Neuronal stem cell (in vitro differentiated cells): ENCODE measurements at places on chromosomes 7 and 10.

GRCh38 chr10:114143160-114143559 is 30.8 kb downstream of the CCDC186 start:
- H3K36me3 ChIP-seq: no peaks in the 10 kb centered on the region
- H3K4me3 ChIP-seq: no peak overlapping the region
- H3K27me3 ChIP-seq: no peaks in the 10 kb centered on the region
- H3K27ac ChIP-seq: no peak overlapping the region

GRCh38 chr7:12670743-12671520 is 16.5 kb upstream of the ARL4A start:
- H3K4me1 ChIP-seq: no peaks in the 10 kb centered on the region
- DNase-seq: no peak
- H3K4me3 ChIP-seq: no peak overlapping the region
- no peak overlapping the region for H3K27ac ChIP-seq

- H3K27me3 ChIP-seq: no peaks in the 10 kb centered on the region
- no peaks in the 10 kb centered on the region for H3K36me3 ChIP-seq
- H3K4me1 ChIP-seq: no peaks in the 10 kb centered on the region
- no peak overlapping the region for H3K27ac ChIP-seq
These were observed 105.4 kb downstream of the ITIH5 start for GRCh38 chr10:7561216-7561893.

- H3K4me3 ChIP-seq: no peak overlapping the region
- H3K27ac ChIP-seq: no peak overlapping the region
- H3K27me3 ChIP-seq: peaks cover 2% of the 10 kb centered on the region
- no peaks in the 10 kb centered on the region for H3K36me3 ChIP-seq
- DNase-seq: peak; percentile 21
These were observed 45.8 kb upstream of the CARD11 start for GRCh38 chr7:3089493-3089892.

- H3K4me3 ChIP-seq: no peak overlapping the region
- no peaks in the 10 kb centered on the region for H3K4me1 ChIP-seq
- no peaks in the 10 kb centered on the region for H3K36me3 ChIP-seq
- H3K27ac ChIP-seq: no peak overlapping the region
These were observed 268.3 kb downstream of the TWIST1 start for GRCh38 chr7:18849130-18849529.

DNA sequence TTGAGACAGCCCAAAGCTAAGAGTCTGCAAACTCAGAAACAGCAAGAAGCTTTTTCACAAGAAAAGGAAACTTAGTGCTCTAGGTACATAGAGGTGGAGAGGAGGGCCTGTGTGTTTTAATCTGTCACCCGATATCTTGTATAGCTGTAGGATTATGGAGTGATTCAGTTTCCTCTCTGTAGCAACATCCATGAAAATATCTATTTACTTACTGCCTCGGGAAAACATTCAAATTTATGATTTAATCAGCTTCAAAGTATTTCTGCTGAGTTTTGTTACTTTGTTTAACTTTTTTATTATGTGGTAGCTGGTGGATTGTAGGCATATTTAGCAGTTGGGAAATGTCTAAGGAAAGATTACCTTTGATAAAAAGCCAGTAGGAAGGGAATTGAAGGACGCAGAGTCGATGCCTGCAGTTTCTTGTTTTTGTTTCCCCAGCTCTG is 292.0 kb downstream of the CCDC3 start:
- peaks cover 23% of the 10 kb centered on the region for H3K4me1 ChIP-seq
- no peaks in the 10 kb centered on the region for H3K36me3 ChIP-seq
- no peaks in the 10 kb centered on the region for H3K27me3 ChIP-seq
- DNase-seq: no peak
- no peak overlapping the region for H3K4me3 ChIP-seq

GRCh38 chr10:485776-486175 is 203.7 kb downstream of the DIP2C start:
- no peaks in the 10 kb centered on the region for H3K4me1 ChIP-seq
- DNase-seq: no peak
- H3K36me3 ChIP-seq: peaks cover 59% of the 10 kb centered on the region
- no peak overlapping the region for H3K27ac ChIP-seq
- H3K4me3 ChIP-seq: no peak overlapping the region

- H3K4me3 ChIP-seq: peak overlapping the region; percentile 57
- H3K27me3 ChIP-seq: no peaks in the 10 kb centered on the region
- DNase-seq: peak; percentile 39
- peak overlapping the region; percentile 28 for H3K27ac ChIP-seq
- peaks cover 21% of the 10 kb centered on the region for H3K4me1 ChIP-seq
These were observed 25.9 kb downstream of the FOXK1 start for GRCh38 chr7:4707980-4708411.

DNA sequence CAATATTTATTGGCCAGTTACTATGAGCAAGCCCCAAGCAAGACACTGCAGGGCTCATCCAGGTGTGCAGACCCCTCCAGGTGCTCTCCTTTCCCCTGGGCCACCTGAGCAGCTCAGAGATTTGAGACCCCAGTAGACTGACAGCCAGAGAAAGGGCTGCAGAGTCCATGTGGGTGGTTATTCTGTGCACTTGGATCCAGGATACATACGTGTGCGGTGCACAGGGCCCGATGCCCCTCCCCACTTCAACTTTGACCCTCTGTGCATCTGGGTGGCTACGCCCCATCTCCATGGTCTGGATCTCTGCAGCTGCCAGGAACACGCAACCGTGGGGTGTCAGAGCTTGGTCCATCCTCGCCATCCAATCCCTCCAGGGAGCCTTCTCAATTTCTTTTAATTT is 72.9 kb downstream of the MKI67 start:
- no peaks in the 10 kb centered on the region for H3K4me1 ChIP-seq
- no peaks in the 10 kb centered on the region for H3K36me3 ChIP-seq
- H3K27me3 ChIP-seq: no peaks in the 10 kb centered on the region
- H3K27ac ChIP-seq: no peak overlapping the region
- no peak overlapping the region for H3K4me3 ChIP-seq
- no peak for DNase-seq

GRCh38 chr10:60549686-60550085 is 160.0 kb upstream of the ANK3 start:
- H3K4me1 ChIP-seq: no peaks in the 10 kb centered on the region
- H3K36me3 ChIP-seq: no peaks in the 10 kb centered on the region
- H3K27ac ChIP-seq: no peak overlapping the region
- no peak for DNase-seq
- H3K27me3 ChIP-seq: no peaks in the 10 kb centered on the region

GRCh38 chr10:116891208-116891607 is 41.9 kb downstream of the ENO4 start:
- no peak for DNase-seq
- no peak overlapping the region for H3K4me3 ChIP-seq
- H3K36me3 ChIP-seq: no peaks in the 10 kb centered on the region
- H3K27me3 ChIP-seq: no peaks in the 10 kb centered on the region
- no peak overlapping the region for H3K27ac ChIP-seq
- peaks cover 9% of the 10 kb centered on the region for H3K4me1 ChIP-seq

- H3K36me3 ChIP-seq: no peaks in the 10 kb centered on the region
- H3K4me3 ChIP-seq: no peak overlapping the region
- no peaks in the 10 kb centered on the region for H3K27me3 ChIP-seq
- H3K4me1 ChIP-seq: peaks cover 8% of the 10 kb centered on the region
- no peak for DNase-seq
- H3K27ac ChIP-seq: no peak overlapping the region
These were observed 206.0 kb downstream of the CCDC3 start for GRCh38 chr10:12795315-12796110.

GRCh38 chr10:102400598-102401341 is 5.3 kb downstream of the NFKB2 start:
- H3K4me1 ChIP-seq: peaks cover 13% of the 10 kb centered on the region
- H3K27me3 ChIP-seq: no peaks in the 10 kb centered on the region
- H3K36me3 ChIP-seq: peaks cover 62% of the 10 kb centered on the region
- H3K27ac ChIP-seq: no peak overlapping the region
- no peak for DNase-seq

- no peak for DNase-seq
- no peaks in the 10 kb centered on the region for H3K27me3 ChIP-seq
- H3K4me1 ChIP-seq: no peaks in the 10 kb centered on the region
- H3K36me3 ChIP-seq: no peaks in the 10 kb centered on the region
- no peak within 1 kb of the TSS for H3K4me3 ChIP-seq
These were observed at the start of gene A1CF for GRCh38 chr10:50885097-50885859. Gene A1CF (minus strand): TSS chr10:50885627. CDS start chr10:50859940, 25,687 bp downstream.

GRCh38 chr10:13665516-13666262 is 78.9 kb downstream of the PRPF18 start:
- DNase-seq: no peak
- H3K27me3 ChIP-seq: no peaks in the 10 kb centered on the region
- no peaks in the 10 kb centered on the region for H3K4me1 ChIP-seq
- no peak overlapping the region for H3K4me3 ChIP-seq
- no peak overlapping the region for H3K27ac ChIP-seq
- H3K36me3 ChIP-seq: peaks cover 98% of the 10 kb centered on the region

DNA sequence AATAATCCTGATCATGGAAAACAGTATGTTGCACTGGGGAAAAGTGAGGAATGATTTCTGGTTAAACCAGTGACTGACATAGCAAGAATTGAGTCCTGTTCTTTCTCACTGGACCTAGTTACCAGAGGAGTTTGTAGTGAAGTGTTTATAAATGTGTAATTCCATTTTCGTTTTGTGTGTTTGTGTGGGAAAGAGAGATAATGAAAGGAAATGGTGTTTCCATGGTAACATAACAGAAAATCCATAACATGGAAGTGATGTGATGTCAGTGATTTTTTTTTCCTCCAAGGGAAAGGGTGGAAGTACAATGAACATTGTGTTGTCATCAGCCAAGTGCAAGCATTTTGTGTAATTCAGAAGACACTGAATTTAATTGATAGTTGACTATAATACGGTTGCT is 283.9 kb downstream of the PLXDC2 start:
- DNase-seq: no peak
- no peaks in the 10 kb centered on the region for H3K36me3 ChIP-seq
- no peaks in the 10 kb centered on the region for H3K27me3 ChIP-seq
- no peak overlapping the region for H3K27ac ChIP-seq
- no peak overlapping the region for H3K4me3 ChIP-seq

- H3K27ac ChIP-seq: no peak overlapping the region
- H3K36me3 ChIP-seq: no peaks in the 10 kb centered on the region
- H3K4me1 ChIP-seq: no peaks in the 10 kb centered on the region
- no peak for DNase-seq
- H3K4me3 ChIP-seq: no peak overlapping the region
- no peaks in the 10 kb centered on the region for H3K27me3 ChIP-seq
These were observed 190.9 kb upstream of the CXCL12 start for GRCh38 chr10:44575601-44576380.

- no peaks in the 10 kb centered on the region for H3K36me3 ChIP-seq
- peaks cover 13% of the 10 kb centered on the region for H3K27me3 ChIP-seq
- H3K4me1 ChIP-seq: peaks cover 28% of the 10 kb centered on the region
These were observed 58.1 kb upstream of the MXI1 start for GRCh38 chr10:110149259-110149658.

DNA sequence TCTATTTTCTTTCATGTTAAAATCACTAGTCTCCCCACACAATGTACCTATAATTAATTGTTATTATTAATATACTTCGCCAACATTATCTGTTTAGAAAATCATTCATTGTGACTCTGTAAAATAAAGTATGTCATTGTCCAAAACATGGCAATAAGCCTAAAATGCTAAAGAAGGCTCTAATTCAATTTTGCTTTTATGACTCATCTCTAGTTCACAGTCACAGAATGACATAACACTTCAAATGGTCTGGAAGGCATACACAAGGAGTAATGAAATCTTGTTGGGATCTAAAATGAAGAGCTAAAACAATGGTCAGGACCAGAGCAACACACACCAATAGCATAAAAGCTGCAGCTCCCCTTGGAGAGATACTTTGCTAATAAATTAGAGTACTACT is 505.8 kb downstream of the GPAM start:
- no peak overlapping the region for H3K4me3 ChIP-seq
- H3K27me3 ChIP-seq: no peaks in the 10 kb centered on the region
- no peaks in the 10 kb centered on the region for H3K36me3 ChIP-seq
- H3K27ac ChIP-seq: no peak overlapping the region
- no peaks in the 10 kb centered on the region for H3K4me1 ChIP-seq

- no peaks in the 10 kb centered on the region for H3K27me3 ChIP-seq
- DNase-seq: no peak
- H3K36me3 ChIP-seq: no peaks in the 10 kb centered on the region
- H3K27ac ChIP-seq: no peak overlapping the region
These were observed 75.4 kb downstream of the OTUD1 start for GRCh38 chr10:23514321-23514720.
